ENCODE measurements at places on chromosomes 1 and 21.

DNA sequence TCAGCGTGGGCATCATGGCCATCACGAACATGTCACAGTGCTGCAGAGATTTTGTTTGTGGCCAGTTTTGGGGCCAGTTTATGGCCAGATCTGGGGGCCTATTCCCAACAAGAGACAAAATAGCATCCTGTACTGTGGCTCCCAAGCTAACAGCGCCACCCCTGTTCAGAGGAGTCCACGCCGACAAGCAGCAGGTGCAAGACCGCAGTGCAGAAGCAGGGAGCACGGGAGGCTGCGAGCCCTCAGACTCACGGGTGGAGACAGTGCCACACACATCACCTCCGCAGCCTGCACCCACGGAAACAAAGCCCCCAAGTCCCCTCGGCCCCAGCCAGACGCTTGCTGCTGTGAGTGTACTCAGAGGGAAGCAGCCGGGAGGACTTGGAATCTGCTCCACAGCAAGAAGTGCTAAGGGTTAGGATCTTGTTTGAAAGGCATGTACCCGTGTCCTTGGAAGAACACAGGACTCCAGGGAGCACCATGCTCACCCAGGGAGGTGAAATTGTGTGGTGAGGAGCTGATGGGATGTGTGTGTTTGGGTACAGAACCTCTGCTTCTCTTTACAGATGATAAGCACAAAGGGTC is 7.1 kb downstream of the TCP10L start:
- DNase-seq = peak; percentile 14

DNA sequence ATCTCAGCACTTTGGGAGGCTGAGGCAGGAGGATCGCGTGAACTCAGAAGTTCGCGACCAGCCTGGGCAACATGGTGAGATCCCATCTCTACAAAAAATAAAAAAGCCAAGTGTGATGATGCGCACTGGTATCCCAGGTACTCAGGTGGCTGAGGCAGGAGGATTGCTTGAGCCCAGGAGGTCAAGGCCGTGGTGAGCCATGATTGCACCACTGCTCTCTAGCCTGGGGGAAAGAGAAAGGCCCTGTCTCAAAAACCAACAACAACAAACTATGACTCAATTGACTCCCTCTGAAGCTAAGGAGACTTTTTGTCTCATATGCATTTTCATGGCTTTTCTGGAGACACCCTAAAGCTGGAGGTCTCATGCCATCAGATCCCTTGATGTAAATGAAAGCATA is 118.8 kb downstream of the CCDC185 start:
- DNase-seq = no peak

GRCh38 chr1:110348771-110349170 is 9.6 kb downstream of the RBM15 start:
- peak; percentile 28 for DNase-seq

DNA sequence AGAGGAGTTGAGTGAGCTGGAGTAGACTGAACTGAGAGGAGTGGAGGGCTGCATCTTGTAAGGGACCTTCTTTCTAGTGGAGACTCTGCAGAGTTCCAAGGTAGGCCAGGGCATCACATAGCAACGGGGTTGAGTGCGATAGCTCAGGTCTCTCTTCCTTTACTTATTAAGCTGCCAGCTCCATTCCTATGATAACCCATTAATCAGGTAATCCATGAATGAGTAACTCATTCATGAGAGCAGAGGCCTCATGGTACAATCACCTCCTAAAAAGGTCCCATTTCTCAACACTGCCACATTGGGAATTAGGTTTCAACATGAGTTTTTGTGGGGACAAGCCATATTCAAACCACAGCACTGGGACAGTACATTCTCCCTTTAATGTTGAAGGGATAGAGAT is 21.3 kb downstream of the VN1R5 start:
- DNase-seq = no peak
